Activated T-helper 17 cell treated with anti-CD3 and anti-CD28 coated beads, Interleukin-2, amount 50 U/mL, for 72 hours (primary cell): ENCODE measurements at places on chromosomes 6 and 20. TPM values are rescaled to one million over a fixed set of nuclear protein-coding genes. Genes with fewer than 3 reads are reported as not detected.

Gene MUC22
- total RNA-seq = not detected

Gene FBXO30
- 3.6 TPM for total RNA-seq

Gene LAMA5
- 0.39 TPM for total RNA-seq

DNA sequence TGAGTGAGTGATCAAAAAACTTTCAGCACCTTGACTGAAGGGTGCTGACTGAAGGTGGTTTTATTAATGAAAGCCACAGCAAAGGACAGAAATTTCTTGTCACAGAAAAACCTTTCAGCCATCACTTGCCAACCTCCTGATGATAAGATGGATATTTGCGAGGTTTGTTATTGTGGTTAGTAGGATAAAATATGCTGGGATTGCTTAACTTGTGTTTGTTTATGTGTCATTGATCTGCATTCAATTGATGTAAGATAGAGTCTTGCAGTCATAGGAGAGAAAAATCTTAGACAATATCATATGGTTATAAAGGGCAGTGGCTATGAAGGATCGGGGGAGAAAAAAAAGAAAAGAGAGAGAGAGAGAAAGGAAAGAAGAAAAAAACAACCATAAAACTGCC lies 1.2 kb downstream of the TSBP1 start:
- no peaks in the 10 kb centered on the region for H3K36me3 ChIP-seq
- H3K27ac ChIP-seq = no peak overlapping the region
- no peak overlapping the region for H3K4me3 ChIP-seq
- peaks cover 33% of the 10 kb centered on the region for H3K27me3 ChIP-seq

GRCh38 chr6:89518352-89519055 lies 85.6 kb downstream of the ANKRD6 start:
- no peaks in the 10 kb centered on the region for H3K4me1 ChIP-seq
- H3K27ac ChIP-seq = no peak overlapping the region
- no peak for ATAC-seq
- H3K36me3 ChIP-seq = no peaks in the 10 kb centered on the region
- no peak overlapping the region for H3K4me3 ChIP-seq

GRCh38 chr20:50517817-50518154 lies 7.6 kb downstream of the PTPN1 start:
- H3K27me3 ChIP-seq = no peaks in the 10 kb centered on the region
- H3K4me1 ChIP-seq = peaks cover 66% of the 10 kb centered on the region
- H3K27ac ChIP-seq = peak overlapping the region; percentile 100
- no peak for ATAC-seq
- peak overlapping the region; percentile 97 for H3K4me3 ChIP-seq

DNA sequence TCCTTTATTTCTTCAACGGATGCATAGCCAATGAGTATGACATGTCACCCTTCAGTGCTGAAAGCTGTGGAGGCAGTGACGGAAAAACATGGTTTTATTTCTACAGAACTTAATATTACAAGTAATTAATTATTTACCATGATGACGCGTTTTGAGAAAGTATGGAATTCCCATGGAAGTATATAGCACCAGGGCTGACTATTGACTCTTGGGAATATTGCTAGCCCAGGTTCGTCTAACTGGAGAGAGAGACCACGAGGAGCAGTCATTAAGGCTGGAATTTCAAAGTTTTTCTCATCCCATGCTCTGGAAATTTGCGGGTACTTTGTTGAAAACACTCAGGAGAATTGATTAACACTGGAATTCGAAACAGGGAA lies 155.2 kb upstream of the PRSS16 start:
- no peak for ATAC-seq
- H3K27me3 ChIP-seq = peaks cover 63% of the 10 kb centered on the region
- no peak overlapping the region for H3K27ac ChIP-seq
